NCI-H1930 (cell line): ENCODE measurements at places on chromosomes 7 and 10.

GRCh38 chr7:111750878-111751277 lies 188.6 kb upstream of the IMMP2L start:
- no peak for DNase-seq

- DNase-seq: peak; percentile 14
Measured at GRCh38 chr7:266851-267840, 22.8 kb upstream of the FOXL3 start.

DNA sequence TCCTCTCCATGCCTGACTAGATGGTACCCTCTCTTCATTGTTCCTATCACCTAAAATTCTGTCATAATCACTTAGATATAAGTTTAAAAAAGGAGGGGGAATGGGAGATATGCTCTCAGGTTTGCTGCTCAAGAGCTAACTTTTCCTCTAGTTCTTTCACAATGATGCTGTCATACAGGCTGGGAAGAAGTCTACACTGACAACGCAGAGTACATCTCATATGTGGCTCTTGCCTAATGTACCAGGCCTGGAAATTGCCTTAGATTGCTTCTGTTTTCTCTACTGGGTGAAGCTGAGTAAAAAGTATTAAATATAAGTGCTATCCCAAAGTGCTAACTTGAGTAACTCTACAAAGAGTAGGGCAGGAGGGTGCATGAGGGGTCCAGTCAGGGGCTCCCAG lies 43.8 kb upstream of the BET1 start:
- DNase-seq: no peak

DNA sequence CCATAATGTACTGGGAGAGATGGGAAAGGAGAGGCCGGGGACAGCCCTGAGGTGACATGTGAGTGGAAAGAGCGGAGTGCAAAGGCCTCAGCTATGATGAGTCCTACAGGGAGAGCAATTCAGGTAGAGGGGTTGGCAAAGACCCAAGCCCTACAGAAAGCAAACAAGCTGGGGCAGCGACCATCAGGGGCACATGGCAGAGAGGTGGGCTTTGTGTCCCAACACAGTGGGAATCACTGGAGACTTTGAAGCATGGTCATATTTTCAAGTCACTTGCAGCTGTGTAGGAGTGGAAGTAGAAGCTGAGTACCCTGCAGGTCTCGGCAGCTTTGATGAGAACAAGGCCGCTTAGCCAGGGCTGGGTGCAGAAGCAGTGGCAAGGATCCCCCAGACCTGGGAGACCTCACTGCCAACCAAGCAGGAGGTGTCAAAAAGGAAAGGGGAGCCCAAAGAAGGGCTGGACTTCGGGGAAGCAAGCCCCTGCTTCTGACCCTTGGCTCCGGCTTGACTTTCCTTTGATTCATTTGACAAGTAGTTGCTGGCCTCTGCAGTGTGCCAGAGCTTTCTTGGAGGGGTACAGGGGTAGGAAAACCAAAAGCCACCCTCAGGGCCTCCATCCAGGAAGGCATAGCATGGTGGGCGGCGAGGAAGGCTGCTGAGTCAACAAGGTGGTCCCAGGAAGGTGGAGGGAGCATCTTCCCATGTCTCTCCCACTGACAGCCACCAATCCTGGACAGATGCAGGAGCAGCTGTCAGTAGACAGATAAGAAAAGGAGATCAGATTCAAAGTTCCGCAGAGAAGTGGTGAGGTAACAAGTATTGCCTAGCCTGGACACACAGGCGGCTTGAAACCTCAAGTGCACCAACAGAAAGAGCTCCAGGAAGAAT lies 1.9 kb upstream of the PGAM2 start:
- no peak for DNase-seq

DNA sequence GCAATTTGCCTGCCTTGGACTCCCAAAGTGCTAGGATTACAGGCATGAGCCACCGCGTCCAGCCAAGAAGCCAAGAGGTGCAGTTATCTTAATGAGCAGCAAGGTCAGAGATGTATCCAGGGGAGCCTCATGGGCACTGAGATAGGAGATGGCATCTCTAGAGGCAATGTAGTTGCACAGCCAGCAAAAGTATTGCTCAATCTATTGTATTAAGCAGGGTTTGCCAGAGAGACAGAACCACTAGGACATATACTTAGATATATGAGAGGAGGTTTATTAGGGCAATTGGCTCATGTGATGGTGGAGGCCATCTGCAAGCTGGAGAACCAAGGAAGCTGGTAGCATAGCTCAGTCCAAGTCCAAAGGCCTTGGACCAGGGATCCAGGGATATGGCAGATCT lies 16.3 kb upstream of the VPS26A start:
- DNase-seq: no peak

DNA sequence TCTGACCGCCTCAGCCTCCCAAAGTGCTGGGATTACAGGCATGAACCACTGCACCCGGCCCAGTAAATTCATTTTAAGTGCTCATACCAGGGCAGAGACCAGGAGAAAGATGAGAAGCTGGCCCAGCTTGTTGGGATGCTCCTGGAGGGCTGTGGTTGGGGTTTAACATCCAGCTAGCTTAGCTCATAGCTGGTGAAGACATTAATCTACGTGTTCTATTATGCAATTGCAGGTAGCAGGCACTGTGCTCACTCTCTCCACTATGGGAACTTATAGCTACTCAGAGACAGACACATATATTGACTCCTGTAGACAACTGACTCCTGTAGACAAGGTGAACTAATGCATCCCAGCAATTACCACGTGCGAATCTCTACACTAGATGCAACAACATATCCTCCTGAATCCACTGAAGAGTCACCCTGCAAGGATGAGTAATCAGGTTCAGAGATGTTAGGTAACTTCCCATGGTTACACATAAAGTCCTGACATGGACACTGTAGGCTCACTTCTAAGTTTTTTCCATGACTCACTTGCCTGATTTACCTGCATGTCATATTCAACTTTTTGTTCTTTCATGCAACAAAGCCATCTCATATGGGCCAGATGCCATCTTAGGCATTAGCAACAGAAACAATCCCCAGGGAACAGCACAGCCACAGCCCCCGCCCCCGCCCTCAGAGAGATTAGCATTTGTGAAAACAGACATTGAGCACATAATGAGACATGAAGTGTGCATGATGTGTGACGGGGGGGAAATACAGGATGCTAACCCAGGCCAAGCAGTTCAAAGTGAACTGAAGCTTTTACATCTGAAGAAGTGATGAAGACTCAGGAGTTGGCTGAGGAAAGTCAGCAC lies 37.2 kb downstream of the ERLIN1 start:
- no peak for DNase-seq

GRCh38 chr7:104552102-104552501 lies 223.7 kb downstream of the LHFPL3 start:
- DNase-seq: no peak

- DNase-seq: no peak
Measured at GRCh38 chr7:147197006-147197405, 1080.4 kb downstream of the CNTNAP2 start.

DNA sequence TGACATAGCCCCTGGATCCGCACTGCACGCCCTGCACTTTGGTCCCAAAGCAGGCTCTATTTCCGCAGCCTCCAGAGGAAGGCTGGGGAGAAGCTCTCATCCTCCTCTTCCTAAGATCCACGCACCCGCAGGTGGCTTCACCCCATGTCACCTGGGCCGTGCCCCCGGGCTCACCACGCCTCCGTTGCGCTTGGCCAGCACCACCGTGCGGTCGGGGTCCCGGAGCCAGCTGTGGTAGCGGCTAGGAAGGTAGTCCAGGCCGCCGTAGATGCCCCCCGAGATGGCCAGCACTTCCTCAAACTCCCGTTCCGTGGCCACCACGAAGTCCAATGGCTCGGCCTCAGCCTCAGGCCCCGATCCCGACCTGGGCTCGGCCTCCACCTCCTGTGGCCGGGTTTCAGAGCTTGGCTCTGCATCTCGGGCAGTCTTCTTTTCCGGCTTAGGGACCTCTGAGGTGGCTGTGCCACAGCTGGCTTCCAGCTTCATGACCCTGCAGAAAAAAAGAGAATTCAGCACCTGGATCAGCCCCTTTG lies 5.7 kb downstream of the NAT16 start:
- DNase-seq: no peak

- DNase-seq: no peak
Measured at GRCh38 chr10:49254556-49255318, 44.2 kb upstream of the C10orf71 start.

GRCh38 chr10:3427950-3428354 lies 255.4 kb upstream of the PITRM1 start:
- no peak for DNase-seq

GRCh38 chr10:95434583-95434982 lies 126.6 kb downstream of the SORBS1 start:
- DNase-seq: no peak

- no peak for DNase-seq
Measured at GRCh38 chr7:146117576-146117975, 975 bp downstream of the CNTNAP2 start.

DNA sequence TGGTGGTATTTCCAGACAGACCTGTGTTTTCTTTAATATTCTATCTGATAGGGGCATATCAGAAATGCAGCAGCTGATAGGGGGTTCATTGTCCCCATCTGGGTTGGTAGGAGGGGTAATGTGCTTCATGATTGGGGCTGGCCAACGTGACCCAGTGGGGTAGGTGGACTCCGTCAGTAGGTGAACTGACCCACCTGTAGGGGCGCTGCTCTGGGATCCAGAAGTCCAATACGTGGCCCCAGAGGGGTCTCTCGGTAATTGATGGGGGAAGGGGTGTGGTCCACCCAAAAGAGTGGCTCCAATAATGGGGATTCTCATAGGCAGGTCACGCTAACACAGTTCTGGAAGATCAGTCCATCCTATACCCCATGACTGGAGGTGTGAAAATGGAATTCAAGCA lies 112.0 kb downstream of the PRLHR start:
- DNase-seq: no peak

DNA sequence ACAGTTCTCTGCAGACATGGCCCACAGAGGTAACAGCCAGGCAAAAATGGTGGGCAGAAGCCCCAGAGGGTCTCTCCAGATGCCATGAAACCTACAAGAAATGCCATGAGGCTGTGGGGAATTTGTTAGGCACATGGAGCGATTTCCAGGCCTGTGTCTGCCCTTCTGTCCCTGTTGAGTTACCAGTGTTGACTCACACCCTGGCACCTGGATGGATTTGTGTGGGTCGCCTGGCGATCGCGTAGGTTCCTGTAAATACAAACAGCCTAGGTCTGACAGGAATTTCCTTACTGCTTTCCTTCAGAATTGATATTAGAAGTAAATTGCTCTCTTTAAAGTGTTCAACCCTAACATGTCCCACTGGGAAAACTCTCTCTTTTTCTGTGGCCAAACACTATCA lies 164.9 kb upstream of the EEPD1 start:
- no peak for DNase-seq

DNA sequence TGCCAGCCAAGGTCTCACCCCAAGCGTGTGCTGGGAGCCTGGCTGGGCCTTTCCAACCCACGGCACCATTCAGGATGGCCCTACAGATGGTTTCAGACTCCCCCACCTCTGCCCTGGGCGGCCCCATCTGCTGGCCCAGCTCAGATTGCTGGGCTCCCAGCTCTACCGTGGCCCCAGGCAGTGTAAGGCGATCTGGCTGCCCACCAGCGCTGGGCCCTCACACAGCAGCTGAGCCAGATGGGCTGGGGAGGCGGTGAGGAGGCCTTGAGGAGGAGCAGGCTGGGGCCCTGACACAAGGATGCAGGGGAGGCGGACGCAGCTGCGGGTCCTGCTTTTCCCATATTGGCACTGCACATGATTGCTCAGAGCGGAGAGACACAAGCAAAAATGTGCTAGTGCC lies 162.8 kb downstream of the NRF1 start:
- DNase-seq: no peak

- no peak for DNase-seq
Measured at GRCh38 chr10:62046522-62047227, 145.2 kb downstream of the ARID5B start.

DNA sequence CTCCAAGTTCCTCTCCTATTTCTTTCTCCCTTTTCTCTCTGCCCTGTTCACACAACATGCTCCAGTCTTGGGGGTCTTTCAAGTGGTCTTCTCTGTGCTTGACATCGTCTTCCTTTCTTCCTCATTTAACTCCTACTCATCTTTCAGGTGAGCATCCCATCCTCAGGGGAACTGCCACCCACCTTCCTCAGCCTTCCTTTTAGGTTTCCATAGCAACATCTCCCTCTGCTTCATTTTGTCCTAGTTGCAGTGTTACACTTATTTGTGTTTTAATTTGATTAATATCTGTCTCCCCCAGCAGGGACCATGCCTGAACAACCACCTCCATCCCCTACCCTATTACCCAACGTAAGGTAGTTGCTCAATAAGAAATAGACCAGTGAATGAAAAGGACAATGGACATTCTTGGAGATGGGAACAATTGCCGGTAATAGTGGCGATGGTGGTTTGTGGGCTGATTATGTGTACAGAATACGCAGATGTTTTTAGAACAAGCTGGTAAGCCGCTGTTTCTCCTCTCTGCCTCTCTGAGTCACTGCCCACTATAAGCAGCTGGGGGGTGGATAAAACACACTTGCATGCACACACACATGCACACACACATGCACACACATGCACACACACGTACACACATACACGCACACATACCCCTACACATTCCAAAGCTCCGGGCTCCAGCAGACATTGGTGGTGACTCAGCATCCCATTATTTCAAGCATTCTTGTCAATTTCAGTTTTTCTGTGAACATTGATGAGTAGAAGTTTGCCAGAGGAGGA lies 251.6 kb downstream of the GATA3 start:
- no peak for DNase-seq

DNA sequence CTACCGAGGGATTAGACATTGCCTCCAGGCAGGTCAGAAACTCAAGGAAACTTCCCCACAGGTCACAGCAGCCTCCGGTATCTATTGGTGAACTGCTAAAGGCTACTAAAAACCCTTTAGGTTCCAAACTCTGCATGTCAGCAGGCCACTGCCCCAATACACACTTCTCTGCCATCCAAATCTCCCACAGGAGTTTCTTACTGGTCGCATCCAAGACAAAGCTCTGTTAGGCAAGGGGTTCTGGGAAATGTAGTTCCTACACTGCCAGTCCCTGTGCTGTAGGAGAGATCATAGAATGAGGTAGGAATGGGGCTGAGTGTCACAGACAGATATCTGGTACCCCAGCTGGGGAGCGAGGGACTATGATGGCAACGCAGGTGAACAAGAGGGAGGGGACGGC lies 757.0 kb upstream of the C7orf33 start:
- no peak for DNase-seq

DNA sequence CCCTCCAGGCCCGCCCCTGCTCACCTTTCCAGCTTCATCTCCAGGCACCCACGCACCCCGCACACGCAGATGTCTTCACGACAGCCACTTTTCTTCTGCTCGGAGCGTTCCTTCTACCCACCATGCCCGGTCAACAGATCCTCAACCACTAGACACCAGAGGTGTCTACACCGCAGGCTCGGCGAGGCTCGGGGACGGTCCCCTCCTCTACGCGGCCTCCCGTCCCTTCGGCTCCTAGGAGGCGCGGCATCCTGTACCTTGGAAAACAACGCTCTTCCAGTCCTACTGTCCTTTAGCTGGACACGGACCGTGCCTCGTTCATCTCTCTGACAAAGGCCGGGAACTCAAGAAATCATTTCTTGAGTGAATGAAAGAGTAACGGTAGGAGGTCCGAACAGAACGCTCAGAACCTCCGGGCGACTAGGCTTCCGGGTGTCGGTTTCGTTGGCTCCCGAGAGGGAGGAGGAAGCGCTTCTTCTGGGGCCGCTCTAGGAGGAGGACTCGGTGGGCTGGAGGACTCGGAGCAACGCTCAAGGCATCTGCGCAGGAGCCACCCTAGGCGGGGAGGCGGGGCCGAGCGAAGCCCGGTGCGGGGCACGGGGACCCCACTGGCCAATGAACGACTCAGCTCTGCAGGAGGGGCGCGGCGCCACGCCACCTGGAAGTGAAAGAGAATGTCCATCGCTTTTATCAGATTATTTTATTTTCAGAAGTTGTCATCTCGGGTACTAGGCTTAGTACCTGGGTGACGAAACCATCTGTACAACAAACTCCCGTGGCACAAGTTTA lies 7.2 kb upstream of the FIS1 start:
- DNase-seq: peak; percentile 99

GRCh38 chr7:46369933-46370654 lies 449.0 kb upstream of the IGFBP3 start:
- no peak for DNase-seq
